Stimulated activated CD4-positive, alpha-beta T cell treated with anti-CD3 and anti-CD28 coated beads, Interleukin-2, amount 100 ng/mL, for 48 hours (primary cell): ENCODE measurements at places on chromosomes 6 and 20.

- no peak for DNase-seq
Observed at GRCh38 chr6:170224694-170225660, 65.9 kb downstream of the DLL1 start.

- DNase-seq, result no peak
Observed at GRCh38 chr20:59361411-59361810, 61.0 kb downstream of the EDN3 start.

- DNase-seq, result no peak
Observed at GRCh38 chr6:148348335-148348734, 5.7 kb downstream of the SASH1 start.

DNA sequence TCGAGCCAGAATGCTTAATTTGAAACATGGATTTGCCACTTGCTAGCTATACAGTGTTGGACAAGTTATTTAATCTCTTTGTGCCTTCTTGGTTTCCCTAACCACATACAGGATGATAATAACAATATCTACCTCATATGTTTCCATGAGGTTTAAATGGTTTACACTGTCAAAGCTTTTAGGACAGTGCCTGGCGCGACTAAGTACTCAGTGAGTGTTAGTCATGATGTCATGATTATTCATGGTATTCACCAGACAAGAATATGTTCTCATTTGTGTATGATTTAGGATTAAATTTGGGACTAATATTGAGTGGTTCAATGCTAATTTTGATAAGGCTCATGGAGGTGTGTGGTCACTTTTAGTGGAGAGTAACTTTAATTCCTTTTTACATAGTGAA is 167.4 kb downstream of the EYA4 start:
- DNase-seq, result no peak

- no peak for DNase-seq
Observed at GRCh38 chr20:53929974-53930650, 140.3 kb downstream of the BCAS1 start.

GRCh38 chr6:55040102-55040848 is 134.0 kb upstream of the HCRTR2 start:
- DNase-seq, result no peak

DNA sequence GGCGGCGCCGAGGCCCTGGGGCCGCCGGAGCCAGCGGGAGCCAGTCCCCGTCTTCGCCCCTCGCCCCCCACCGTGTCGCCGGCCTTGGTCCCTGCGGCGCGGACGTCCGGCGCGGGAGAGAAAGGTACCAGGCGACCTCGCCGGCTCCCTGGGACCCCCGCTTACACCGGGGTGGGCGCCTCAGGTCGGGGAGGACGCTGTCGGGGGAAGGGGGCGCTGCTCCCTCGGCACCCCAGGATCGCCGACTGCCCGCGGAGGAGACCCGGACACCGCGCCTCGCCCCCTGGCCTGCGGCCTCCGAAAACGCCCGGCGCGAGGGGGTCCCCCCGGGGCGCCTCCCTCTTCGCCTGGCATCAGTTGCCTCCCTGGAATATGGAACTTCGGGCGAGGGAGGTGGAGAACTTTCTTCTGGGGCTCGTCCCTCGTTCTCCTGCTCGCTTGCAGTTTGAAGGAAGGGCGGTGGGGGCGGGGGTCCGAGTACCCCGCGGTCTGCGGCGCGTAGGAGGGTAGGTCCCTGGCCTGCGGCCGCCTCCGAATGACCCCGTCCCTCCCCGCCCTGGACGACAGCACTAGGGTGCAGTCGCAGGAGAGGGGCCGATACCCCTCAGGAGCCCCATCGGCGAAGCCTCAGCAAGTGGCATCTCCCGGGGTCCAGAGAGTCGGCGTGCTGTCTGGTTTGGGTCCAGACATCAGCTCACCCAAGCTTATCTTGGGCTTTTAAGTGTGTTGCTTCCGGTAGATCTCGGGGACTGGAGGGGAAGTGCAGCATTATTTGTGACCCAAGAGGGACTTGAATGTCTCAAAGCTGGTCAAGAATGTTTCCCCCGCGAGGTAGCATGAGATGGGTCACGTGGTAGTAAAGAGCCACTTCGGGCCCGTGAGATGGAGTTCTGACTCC is 549 bp downstream of the ANKRD6 start:
- no peak for DNase-seq

DNA sequence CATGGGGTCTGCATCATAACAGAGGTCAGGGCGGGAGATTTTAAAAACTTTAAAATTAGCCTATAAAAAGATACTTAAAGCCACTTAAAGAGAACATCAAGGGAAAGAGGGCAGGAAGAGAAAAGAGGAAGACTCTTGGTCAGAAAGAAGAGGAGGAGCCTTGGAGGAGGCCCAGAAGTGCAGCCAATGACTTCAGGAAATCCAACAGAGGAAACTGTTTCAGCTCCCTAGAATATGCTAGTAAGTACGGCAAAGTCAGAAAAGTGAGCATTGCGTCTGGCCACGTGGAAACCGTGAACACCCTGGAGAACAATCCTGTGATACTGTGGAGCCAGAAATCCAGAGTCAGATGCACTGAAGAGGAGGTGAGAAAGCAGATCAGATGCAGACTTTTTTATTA is 22.5 kb upstream of the NHSL1 start:
- DNase-seq, result no peak

- no peak for DNase-seq
Observed at GRCh38 chr6:32424589-32425300, 14.9 kb upstream of the HLA-DRA start.

- DNase-seq, result no peak
Observed at GRCh38 chr20:10653599-10654249, 20.1 kb downstream of the JAG1 start.

DNA sequence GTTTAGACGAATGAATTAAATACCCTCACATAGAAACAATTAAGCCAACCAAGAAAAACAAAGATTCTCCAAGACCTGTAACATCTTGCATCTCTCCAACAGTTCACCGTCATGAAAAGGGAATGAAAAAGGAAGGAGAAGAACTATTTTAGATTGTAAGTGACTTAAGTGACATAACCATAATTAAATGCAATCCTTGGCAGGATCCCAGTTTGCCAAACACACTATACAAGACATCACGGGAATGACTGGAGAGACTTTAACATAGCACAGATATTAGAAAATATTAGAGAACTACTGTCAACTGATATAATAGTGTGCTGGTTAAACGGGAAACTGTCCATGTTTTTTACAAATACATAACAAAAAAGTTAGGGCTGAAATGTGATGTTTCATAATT is 22.2 kb downstream of the EPB41L2 start:
- DNase-seq, result no peak

DNA sequence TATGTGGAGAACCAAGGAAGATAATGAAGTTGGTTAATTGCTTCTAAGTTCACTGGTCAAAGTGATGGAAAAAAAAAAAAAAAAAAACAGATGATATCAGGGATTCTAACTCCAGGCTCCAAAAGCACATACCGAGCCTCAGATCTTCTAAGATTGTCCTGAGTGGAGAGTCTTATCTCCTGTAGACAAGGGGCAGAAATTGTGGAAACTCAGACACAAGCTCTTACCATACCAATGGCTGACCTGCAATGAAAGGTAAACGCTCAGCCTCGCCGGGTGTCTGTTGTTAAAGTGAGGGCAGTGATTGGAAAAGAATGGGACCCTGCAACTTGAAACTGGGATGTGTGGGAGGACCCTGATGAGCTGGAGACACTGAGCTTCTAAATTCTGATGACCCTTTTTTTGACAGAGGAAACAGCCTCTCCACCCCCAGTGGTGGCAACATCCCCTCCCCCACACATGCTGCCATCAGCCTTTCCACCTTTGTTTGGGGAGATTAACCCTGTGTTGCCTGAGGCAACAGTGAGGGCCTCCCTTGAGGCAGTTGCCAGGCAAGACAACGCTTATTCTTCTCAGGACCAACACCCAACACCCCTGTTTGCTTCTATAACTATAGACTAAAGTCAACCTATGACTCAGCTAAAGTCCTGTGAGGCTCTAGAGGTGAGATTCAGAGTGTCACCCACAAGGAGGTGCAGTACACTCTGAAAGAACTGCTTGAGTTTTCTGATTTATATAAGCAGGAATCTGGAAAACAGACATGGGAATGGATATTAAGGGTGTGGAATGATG is 154.0 kb downstream of the THBS2 start:
- no peak for DNase-seq

DNA sequence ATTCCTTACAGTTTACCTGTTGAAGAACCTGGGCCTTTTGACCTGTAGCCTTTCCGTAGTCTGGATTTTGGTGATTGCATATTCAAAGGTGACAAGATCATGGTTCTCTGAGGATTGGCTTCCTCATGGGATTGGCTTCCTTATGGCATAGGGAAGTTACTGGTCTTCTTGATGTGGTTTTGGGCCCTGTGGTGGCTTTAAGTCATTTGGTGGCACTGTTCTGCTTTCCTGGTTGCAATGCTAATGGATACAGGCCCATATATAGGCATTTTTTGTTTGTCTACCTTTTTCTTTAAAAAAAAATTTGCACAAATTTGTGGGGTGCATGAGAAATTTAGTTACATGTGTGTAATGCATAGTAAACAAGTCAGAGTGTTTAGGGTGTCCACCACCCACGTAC is 185.7 kb downstream of the CDKAL1 start:
- DNase-seq, result no peak

DNA sequence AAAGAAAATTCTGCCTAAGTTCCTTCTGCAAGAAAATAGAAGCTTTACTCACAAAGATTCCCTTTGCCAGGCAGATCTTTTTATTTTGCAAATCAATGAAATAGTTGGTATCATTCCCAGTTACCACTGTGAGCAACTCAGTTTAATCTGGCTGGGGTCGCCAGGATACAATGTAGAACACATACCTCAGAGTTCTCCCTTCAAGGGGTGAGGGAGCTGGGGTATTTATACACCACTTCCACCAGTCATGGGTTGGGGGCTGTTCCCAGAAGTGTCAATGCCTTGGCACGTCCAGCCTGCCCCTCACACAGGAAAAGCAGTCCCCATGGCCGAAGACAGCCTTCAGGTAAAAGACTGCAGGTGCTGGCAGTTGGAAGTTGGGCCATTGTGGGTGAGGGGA is 86.2 kb downstream of the SLC24A3 start:
- DNase-seq, result no peak

- no peak for DNase-seq
Observed at GRCh38 chr6:164104432-164104831, 689.9 kb downstream of the QKI start.

GRCh38 chr6:41682497-41683272 is 44.4 kb downstream of the MDFI start:
- DNase-seq, result peak; percentile 7

GRCh38 chr6:16543521-16543920 is 217.7 kb downstream of the ATXN1 start:
- DNase-seq, result no peak

- DNase-seq, result no peak
Observed at GRCh38 chr20:48594533-48594932, 233.3 kb downstream of the PREX1 start.

DNA sequence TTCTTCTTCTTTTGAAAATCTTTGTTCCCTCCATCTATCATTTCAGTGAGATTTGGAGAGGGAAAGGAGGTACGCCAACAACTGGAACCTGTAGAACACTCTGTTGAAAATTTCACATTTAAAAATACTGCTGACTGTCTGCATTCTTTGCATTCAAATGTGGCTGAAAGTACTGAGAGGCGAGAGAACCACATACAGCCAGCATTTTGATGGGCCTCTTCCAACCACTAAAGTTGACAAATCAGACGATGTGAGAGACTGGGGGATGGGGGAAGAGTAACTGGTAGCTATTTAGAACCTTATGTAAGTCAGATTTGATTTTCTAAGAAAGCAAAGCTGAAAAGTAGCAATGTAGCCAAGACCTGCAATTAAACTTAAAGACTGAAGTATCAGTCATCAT is 77.5 kb downstream of the FKBP5 start:
- peak; percentile 13 for DNase-seq

DNA sequence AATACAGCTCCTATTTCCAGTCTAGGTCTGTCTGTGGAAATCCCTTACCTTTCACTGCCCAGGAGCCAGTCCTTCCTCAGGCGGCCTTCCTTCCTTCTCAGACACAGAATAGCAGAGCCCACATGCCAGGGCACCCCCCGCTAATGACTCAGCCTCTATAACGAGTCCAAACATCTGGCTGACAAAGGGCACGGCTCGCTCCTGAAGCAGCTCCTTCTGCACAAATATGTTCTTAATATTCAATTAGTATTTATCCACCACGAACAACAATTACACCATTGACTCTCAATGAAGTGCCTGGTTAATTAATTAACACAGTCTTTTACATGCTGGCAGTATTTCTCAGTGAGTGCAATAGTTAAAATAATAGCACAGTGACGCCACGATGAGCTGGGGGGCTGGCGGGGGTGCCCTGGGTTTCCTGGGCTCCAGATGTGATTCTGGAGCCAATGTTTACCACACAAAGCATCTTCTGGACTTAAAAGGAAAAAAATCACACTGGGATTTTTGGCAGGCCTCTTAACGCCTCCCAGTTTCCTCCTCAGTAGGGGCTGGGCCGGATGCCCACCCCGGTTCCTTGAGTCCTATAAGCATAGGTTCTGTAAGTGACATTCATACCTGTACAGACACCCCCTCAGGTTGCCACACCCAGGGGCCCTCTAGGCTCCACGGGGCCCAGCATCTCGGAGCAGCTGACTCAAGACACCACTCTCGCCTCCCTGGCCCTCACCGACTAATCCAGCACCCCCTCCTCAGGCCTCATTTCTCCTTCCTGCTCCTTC is 158.6 kb upstream of the MLN start:
- DNase-seq, result no peak
